ENCODE measurements at places on chromosomes 16 and 17.

DNA sequence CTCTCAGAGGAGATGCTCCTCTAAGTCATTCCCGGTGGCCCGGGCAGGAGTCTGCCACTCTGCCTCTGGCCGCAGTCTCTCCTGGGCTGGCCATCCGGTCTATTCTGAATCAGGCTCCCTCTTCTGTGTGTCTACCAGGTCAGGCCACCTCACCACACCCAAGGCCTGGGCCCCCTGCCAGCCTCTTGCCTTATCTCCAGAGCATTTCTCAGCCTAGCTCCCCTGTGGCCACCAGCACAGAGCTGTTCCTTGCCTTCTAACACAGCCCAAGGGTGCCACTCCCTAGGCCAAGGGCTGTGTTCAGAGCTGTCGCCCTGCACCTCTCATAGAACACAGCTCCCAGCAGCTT is 55.3 kb downstream of the MYO18A start:
- no peak for DNase-seq

- DNase-seq: no peak
Measured at GRCh38 chr17:8896087-8896486, 28.6 kb upstream of the PIK3R6 start.

- no peak for DNase-seq
Measured at GRCh38 chr16:70705056-70705455, 19.2 kb upstream of the MTSS2 start.

GRCh38 chr16:85850344-85850880 is 48.5 kb upstream of the IRF8 start:
- no peak for DNase-seq

DNA sequence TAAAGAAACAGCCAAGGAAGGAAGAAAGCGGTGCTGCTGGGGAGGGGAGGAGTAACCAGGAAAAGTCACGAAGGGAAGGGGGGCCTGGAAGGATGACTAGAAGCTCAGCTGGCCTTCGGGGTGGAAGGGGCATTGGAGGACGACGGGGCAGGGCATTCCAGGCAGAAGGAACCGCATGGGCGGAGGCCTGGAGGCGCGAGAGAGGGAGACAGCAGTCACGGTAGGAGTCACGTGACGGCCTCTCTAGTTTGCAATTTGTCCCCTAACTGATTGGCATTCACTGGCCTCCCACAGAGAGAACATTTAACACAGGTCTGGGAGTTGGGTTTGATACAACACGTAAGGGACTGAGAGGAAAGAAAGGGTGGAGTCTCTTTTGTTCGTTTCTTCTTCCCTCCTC is 63.9 kb downstream of the RTN4RL1 start:
- no peak for DNase-seq

DNA sequence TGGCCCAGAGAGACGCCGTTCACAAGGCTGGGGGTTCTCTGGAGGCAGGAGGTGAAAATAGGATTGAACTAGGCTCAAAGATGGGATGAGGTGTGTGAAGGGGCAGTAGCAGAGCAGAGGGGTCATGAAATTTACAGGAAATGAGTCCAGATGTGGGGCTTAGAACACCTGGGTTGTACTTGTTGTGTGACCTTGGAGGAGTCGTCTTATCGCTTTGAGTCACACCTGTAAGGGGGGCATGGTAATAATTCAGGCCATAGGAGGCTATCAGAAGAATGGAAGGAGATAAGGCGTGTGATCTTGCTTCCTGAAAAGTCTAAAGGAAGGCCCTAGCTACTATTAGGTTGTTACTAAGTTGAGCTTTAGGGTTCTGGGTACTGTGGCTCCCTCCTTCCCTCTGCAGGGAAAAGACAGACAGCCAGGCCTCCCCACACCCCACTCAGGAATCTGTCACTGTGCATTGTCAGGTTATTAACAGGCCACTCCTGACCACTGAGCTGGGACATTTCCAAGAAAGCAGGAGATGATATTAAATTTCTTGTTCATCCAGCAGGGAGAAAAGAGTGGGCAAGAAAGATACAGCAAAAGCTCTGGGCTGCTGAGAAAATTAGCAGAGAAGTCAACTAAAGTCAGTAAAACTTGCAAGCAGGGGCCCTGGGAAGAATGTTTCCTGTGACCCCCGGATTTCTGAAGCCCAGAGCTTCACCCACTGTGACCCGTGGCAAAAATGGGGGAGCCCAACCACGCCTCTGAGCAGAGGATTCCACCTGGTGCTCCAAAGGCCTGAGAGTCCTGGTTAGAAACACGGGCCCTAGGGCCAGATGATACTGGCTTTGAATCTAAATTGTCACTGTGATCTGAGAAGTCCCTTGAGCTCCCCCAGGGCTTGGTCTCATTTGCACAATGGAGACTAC is 6.0 kb upstream of the CDC42EP4 start:
- DNase-seq: no peak

DNA sequence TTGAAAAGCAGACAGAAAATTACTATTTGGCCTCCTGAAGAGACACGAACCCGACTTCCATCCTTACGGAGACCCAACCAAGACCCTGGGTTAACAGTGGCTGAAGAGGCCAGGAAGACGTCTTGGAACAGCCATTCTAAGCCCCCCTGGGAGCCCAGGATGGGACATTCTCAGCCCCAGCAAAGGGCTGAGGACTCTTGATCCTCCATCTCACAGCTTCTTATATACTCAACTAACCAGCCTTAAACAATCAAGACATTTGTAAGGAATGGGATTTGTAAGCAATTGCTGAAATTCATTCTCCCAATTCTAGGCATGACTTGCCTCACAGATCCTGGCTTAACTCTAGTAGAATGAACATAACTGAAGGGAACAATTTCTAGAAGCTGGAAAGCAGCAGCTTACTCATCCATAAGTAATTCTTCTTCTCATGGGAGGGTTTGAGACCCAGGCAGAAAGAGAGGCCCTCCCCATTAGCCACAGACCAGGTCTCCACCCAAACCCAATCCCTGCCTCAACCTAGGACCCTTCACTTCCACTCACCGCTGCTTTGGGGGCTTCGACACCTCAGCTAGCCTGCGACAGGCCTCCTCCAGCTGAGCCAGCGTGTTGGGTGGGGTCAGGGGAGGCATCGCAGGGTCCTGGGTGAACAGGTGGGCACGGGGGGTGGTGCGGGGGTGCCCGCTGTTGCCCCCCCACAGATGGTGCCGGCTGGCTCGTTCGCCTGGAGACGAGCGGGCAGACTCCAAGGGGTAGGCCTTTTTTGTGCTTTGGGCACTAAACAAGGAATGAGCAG is 25.5 kb downstream of the AXIN2 start:
- no peak for DNase-seq

- no peak for DNase-seq
Measured at GRCh38 chr16:2497116-2497630, 16.6 kb upstream of the ATP6V0C start.

- no peak for DNase-seq
Measured at GRCh38 chr17:7929158-7930023, at the start of gene KCNAB3. KCNAB3 (minus strand) TSS chr17:7929856; CDS start chr17:7929435, 421 bp downstream.

- no peak for DNase-seq
Measured at GRCh38 chr16:65316808-65317207, 194.9 kb upstream of the CDH11 start.

DNA sequence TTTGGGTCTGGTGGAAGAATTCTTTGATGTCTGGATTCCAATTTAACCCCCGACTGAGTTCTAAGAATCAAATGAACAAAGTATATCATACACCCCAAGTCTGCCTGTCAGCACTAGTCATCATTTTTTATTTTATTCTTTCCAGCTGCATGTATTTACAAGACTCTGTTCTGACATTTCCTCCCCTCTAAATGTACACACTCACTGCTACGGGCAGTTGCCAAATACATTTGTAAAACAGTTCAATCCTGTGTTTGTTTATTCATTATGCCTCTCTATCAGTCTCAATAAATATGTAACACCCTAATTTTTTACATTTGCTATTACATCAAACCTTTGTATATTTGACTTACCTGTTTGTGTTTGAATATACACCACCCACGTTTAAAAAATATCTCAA is 422.3 kb upstream of the PSMD7 start:
- DNase-seq: no peak

- DNase-seq: no peak
Measured at GRCh38 chr17:29384901-29385300, 5.3 kb upstream of the TAOK1 start.

- DNase-seq: peak; percentile 81
Measured at GRCh38 chr17:40322358-40323315, 13.7 kb downstream of the RARA start.

Measured in stimulated activated CD8-positive, alpha-beta memory T cell treated with anti-CD3 and anti-CD28 coated beads, Interleukin-15, amount 100 ng/mL, for 1 hour (primary cell).